Activated T-helper 17 cell treated with anti-CD3 and anti-CD28 coated beads, Interleukin-2, amount 50 U/mL, for 72 hours (primary cell): ENCODE measurements at places on chromosomes 2 and 18.

DNA sequence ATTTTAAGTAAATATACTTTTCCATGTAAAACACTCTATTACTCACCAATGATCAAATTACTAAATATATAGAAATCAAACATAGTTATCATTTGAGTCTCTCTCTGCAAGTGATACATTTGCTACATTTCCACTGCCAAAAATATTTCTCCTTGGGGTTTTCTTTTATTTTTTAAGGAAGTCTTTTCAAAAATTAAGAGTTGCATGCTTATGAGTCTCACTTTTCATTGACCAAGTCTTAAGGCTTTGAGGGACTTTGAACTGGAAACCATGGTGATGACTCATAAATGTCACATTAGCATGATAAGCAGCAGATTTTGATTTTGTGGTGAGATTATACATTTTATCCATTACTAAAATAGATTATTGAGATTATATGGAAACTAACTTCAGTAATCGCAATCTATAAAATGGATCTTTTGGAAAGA, 152.9 kb downstream of the FAM124B start:
- ATAC-seq: no peak

- no peak for ATAC-seq
These were observed 7.2 kb upstream of the SALL3 start for GRCh38 chr18:78972385-78972918.

GRCh38 chr2:147916067-147916466, 71.2 kb downstream of the ACVR2A start:
- no peak for ATAC-seq

- no peak for ATAC-seq
These were observed 92.1 kb downstream of the GALR1 start for GRCh38 chr18:77341527-77342325.

DNA sequence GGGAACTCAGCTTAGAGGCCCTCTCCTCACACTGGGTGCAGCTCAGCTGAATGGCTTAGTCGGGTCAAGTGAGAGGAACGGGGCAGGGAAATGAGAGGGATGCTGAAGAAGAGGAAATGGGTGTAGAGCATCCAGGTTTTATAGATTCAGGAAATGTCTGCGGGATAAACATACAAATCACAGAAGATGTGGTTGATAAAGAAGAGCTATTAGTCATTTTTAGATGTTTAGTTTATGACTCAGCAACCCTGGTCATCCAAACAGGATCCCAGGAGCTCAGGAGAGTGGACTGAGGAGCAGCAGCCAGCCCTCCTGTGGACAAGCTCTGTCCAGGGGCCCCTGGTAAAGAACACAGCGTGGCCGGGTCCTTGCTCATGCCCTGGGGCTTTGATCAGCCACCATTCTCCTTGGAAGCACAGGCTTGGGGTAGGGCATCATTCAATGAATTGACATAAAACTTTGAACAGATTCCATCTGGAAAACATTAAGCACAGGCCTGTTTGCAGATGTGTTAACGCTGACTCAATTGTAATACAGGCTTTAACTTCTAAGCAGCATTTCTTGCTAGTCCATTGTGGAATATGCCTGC, 83.0 kb downstream of the NPAS2 start:
- ATAC-seq: peak; percentile 32

DNA sequence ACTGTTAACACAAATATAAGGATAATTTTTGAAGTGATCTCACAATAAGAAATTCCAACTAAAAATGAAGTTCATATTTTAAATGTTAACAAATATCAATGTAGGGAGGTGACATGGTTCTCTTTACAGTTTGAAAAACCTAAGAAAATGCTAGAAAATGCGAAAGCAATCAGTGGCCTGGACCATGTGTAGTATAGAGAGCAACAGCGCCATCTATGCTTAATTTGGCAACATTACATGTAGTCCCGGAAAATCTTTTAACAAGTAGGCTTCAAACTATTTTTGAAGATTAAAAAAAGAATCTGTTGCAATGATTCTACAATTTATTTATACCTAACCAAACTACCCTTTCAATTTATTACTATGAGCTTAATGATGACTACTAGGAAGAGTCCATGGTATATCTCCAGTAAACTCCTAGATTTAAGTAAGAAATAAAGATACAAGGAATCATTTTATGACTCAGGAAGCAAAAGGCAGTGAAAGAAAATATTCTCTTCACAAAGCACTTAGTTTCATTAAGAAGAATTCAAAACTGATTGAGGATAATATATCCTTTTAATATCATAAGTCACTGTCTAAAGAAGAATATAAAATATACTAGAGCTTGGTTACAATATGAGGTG, 33.3 kb downstream of the NDUFA10 start:
- peak; percentile 39 for ATAC-seq

DNA sequence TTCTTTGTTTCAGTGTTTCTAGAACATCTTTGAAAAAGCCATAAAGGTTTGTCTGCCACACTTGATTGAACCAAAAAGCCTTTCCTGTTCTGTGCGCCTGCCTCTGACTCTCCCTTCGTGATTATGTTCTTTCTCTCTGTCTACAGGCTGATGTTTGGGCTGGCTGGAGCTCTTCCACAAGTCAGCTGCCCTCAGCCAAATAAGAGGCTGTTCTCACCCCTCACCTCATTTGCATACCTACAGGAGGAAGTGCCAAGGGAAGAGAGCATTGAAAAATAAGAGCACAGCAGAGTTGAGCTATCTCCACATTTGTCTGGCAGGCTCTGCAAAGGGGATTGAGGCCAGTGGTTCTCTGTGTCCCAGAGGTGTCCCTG, 15.8 kb downstream of the INPP5D start:
- ATAC-seq: peak; percentile 61

DNA sequence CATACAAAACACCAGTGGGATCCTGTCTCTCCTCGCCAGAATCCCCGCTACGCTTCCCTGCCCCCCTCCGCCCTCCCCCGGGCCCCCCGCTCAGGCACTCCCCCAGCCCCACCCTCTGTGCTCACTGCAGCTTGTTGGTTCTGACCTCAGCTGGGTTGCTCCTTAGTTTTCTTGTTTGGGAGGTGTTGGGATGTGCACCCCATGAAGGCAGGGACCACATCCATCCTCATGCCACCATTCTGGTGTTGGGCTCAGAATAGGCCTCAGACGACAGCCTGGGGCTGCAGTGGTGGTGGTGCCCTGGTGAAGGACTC, 4.6 kb downstream of the SNED1 start:
- ATAC-seq: no peak

DNA sequence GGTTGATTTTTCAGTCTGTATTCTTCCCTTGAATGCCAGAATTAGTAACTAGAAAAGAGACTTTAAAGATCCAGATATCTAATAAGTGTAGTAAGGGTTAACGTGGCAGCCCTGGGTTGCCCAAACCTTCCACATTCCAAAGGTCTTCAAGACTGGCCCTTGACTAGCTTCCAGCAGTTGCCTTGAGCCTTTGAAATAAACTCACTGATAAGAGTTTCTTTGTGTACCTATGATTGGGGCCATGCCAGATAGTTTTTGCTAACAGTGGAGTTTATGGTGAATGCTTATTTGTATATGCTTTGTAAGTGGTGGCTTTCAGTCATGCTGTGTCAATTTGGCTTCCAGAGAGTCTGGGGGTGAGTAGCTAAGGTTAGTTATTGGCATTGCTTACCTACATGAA, 722.3 kb downstream of the RNF144A start:
- ATAC-seq: no peak

GRCh38 chr2:231683292-231684235, 24.8 kb upstream of the PTMA start:
- ATAC-seq: no peak

GRCh38 chr18:10370716-10371115, 83.7 kb upstream of the APCDD1 start:
- ATAC-seq: no peak

DNA sequence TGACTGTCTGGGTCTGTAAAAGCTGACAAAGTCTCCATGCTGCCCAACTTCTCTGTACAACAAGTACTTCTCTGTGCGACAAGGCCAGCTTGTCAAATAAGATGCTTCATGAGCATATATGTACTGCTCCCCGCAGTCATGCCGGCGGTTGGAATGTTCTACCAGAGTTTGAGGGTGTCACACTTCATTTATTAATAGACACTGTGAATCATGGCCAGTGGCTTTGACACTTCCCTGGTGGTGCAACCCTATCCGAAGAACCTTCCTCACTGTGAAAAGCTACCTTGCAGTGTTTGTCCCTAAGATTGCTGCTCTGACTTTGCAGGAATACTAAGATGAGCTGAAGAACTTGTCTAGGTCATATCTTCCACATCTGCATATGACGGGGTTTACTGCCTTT, 120.9 kb upstream of the NRP2 start:
- ATAC-seq: no peak

- ATAC-seq: no peak
These were observed 22.2 kb downstream of the CCDC121 start for GRCh38 chr2:27606611-27607010.

- ATAC-seq: no peak
These were observed 50.5 kb upstream of the ITPRID2 start for GRCh38 chr2:181841079-181841478.

GRCh38 chr2:61962095-61962984, 56.9 kb downstream of the COMMD1 start:
- ATAC-seq: no peak

GRCh38 chr2:64179582-64180321, 35.5 kb upstream of the PELI1 start:
- peak; percentile 96 for ATAC-seq

DNA sequence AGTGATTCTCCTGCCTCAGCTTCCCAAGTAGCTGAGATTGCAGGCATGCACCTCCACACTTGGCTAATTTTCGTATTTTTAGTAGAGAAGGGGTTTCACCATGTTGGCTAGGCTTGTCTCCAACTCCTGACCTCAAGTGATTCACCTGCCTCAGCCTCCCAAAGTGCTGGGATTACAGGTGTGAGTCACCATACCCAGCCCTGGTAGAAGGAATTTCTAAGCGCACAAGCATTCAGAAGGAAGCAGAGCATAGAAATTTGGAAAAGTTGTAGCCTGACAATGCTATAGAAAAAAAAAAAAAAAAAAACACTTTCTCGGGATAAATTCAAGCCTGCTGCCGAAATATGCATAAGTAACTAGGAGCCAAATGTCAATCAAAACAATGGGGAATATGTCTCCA, 249.4 kb downstream of the GRB14 start:
- ATAC-seq: no peak

- no peak for ATAC-seq
These were observed 5.3 kb downstream of the ONECUT2 start for GRCh38 chr18:57440331-57441070.
